ENCODE measurements at places on chromosomes 16 and 17.

DNA sequence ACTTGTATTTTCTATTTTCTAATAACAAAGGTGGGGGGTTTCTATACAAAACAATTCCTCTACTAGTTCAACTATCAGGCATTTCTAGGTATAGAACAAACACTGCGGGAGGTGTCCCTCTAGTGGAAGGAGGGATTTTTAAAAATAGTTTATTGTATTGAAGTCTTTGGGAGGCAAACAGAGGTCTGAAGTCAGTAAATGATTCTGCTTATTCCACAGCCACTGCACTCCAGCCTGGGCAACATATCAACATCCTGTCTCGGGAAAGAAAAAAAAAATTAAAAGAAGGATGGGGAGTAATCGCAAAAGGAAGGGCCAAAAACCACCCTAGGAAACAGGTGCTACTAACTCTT, 648 bp upstream of the ERCC4 start:
- DNase-seq: peak; percentile 54

DNA sequence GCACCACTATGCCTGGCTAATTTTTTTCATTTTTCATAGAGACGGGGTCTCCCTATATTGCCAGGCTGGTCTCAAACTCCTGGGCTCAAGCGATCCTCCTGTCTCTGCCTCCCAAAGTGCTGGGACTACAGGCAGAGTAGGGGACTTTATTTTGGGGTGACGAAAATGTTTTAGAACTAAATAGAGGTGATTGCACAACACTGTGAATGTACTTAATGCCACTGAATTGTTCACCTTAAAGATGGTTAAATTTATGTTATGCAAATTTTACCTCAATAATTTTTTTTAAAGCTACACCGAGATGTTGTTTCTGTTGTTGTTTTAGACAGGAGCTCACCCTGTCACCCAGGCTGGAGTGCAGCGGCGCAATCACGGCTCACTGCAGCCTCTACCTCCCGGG, 111.9 kb upstream of the SEC14L1 start:
- DNase-seq: no peak

GRCh38 chr17:8022360-8023003, 16.4 kb upstream of the ALOX15B start:
- DNase-seq: no peak

DNA sequence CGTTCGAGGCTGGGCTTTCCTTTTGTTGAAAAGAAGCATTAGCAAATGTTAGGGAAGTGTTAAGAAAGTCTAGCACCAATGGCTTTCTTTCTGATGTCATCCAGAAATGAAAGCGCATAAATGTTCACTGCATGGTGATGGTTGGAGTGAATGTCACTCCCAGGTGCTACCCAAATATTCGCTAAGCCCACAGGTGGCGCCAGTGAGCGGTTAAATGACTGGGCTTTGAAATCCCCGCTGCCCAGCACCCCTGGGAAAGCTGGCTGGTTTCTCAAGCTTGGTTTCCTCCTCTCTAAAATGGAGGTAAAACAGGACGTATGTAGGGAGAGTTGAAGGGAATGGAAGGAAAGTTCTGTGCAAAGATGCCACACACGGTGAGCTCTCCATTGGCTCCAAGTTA, 104.4 kb downstream of the IRX5 start:
- DNase-seq: peak; percentile 50

DNA sequence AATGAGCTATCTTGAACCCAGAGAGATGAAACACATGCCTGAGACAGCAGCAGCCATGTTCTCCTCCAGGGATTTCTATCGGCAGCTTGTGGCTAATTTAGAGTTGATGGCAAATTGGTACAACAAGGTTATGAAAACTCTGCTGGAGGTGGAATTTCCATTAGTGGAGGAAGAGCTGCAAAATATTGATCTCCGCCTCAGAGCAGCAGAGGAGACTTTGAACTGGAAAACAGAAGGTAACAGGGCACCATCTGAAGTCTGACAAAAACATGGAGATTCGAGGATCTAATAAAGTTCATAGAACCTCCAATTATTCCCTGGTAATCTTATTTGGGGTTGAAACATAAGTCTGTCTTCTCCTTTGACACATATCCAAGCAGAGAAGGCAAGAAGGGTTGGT, 52.8 kb downstream of the DNAH9 start:
- DNase-seq: no peak

GRCh38 chr17:58513965-58514769, at the start of gene MTMR4:
Gene MTMR4 (minus strand): TSS chr17:58514638. CDS start chr17:58514407, 231 bp downstream.
- DNase-seq: peak; percentile 78

DNA sequence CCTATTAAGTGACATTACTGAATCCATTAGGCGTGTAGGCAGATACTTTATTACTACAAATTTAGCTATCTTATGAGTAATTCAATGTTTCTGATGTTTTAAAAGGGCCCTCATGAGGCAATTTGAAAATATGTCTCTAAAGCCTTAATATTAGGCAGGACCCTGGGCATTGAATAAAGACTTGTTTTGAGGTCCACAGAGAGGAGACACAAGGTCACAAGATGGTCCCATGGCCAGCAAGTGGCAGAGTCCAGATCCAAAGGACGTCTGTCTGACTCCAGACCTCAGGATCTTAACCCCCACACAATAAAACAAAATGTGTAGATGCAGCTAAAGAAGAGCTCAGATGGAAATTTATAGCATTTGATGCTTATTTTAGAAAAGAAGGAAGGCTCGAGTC, 31.9 kb upstream of the HEATR6 start:
- no peak for DNase-seq

DNA sequence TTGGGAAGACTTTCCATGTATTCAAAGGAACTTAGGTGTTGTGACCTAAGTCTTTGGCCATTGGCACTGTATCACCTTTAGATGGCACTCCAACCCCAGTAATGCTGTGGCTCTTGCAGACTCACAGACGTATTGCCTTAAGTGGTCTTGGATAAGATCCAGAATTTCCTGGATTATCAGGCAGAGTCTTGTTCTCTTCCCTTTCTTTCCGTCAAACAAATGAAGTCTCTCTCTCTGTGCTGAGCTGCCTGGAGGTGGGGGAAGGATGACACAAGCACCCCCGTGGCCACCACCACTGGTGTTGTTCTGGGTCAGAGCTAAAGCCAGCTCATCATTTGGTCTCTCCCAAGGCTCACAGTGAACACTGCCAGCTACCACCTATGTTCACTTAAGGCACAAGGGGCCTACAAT, 789.9 kb upstream of the KIF2B start:
- no peak for DNase-seq

DNA sequence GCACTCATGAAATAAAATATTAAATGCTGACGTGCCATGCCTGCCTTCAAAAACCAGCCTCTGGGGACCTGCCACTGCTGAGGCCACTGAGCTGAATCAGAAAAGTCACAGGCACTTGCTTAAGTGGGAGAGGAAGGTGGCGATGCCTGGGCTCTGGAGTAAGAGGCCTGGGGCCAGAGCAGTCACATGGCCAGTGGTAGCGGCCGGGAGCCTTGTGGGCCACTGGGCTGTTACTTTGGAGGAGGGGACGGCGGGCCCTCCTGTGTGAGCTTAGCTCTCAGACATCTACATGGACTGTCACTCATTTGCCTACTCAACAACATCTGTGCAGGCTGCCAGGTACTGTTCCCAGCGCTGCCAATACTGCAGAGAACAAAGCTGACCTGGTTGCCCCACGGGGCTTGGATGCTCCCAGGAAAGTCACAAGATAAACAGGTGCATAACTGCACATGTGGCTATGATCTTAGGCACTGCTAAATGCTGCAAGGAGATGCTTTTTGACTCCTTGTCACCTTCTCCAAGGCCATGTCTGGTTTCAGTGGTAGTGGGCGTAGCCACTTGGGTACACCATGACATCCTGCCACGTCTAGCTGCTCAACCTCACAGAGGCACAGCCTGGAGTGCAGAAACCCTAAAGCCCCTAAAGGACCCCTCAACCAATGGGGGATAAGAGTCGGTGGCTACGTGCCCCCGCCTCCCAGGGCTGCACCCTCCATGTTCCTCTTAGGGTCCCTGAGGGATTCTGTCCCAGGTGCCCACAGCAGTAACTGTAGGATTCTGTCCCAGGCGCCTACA, 11.6 kb downstream of the COTL1 start:
- no peak for DNase-seq

DNA sequence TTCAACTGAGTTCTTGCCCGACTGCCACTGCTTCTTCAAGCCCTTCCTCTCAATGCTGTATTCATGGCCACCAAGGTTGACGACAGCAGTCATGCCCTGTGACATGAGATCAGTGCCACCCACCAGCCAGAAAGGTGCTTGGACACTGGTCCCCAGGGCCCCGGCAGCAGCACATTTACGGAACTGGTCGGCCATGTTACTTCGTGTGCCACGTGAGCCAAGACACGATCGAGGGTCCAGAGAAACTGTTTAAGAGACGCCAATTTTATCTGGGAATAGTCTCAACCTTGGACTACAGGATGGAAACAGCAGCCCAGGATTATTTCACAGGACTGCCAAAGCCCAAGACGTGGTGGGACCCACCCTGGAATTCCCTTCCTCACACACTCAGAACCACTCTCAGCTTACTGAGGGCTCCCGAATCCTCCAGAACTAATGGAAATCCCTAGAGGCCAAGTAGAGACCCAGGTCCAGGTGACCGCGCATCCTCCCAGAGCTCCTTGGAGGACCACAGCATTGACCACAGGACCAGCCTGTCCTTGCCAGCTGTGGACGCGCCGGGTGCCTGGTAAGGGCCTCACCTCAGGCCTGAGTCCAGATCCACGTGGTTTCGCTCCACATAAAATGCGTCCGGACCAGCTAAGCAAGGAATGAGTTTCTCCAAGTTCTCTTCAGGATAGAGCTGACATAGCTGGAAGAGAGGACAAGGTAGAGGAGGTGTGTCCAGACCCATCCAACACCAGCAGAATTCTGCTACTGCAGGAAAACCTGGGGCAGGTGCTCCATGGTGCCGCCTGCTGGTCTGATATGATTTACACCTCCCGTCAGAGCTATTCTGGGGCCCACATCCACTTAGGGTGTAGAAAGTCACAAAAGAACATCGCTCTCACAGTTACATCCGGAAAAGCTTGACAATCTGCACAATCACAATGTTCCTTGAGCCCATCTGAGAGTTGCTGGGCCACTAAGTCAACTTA, 28.2 kb downstream of the MAP1LC3B start:
- DNase-seq: no peak

GRCh38 chr17:72071330-72071729, 49.5 kb upstream of the SOX9 start:
- DNase-seq: no peak

DNA sequence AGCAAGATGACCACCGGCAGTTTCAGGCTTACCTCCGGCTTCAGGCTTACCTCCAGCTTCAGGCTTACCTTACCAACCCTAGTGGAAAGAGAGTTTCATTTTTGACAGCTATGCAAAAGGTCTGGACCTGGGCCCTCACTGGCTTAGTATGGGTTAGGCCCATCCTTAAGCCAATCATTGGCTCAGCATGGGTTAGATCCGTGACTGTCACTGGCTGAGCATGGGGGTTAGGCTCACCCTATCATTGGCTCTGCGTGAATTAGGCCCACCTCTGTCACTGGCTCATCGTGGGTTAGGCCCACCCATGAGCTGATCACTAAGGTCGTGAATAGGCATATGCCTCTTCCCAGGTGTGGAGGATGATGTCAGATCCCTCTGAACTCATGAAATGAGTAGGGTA, 8.1 kb downstream of the NDE1 start:
- no peak for DNase-seq

DNA sequence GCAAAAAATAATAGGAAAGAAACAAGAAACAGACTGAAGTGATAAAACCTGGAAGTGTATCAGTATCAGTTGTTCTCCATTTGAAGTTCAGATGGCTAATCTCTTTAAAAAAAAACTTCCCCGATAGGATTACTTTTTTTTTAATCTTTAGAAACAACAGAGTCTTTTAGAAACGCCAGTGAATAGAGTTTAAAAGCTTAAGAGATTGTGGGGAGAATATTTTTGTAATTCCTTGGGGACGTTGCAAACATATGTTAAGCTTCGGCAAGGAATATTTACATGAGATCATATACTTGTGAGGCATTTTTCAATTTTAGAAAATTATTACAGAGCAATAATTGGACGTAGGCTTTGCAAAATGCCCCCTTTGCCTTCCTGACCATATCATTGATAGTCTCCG, 13.2 kb downstream of the MAF start:
- no peak for DNase-seq

GRCh38 chr16:25134166-25134700, 22.7 kb downstream of the LCMT1 start:
- DNase-seq: no peak

GRCh38 chr17:8018436-8018835, 16.0 kb downstream of the GUCY2D start:
- DNase-seq: no peak

GRCh38 chr16:85114909-85115567, 2.8 kb upstream of the CIBAR2 start:
- peak; percentile 82 for DNase-seq

DNA sequence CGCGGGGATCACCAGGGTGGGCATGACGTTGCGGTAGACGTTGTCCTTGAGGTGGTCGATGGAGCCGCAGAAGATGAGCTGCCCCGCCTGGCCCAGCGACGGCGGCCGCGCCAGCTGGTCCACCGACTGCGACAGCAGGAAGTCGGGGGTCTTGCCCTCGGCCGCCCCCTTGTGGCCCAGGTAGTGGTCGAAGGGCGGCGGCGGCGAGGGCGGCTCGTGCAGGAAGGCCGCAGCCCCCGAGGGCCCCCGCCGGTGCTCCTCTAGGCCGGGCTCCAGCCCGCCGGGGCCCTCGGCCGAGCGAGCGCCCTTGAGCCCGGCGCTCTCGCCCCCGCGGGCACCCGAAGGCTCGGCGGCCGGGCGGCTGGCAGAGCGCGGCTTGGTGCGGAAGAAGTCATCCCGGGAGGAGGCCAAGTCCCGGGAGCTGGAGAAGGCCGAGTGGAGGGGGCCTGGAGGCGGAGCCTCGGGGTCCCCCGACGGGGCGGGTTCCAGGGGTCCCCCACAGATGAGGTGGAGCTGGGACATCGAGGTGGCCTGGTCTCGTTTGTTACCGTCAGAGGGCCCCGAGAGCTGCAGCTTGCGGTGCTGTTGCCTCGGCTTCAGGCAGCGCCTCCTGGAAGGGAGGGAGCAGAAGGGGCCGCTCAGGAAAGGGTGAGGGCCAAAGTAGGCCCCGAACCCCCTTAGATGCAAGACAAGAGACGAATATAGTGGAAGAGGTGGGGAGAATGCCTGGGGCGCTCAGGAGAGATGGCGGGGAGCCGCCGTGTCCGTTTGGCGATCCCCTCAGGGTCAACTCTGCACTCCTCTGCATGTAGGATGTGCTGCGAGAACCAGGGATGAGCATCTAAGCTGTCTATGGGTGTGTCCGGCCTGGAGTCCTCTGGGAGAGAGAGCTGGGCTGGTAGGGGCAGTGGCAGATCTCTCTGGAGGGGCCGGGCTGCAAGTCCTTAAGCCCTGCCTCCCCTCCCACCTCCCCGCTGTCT, 8.8 kb downstream of the FAM171A2 start:
- DNase-seq: no peak

GRCh38 chr16:66901626-66902025, 17.1 kb downstream of the CDH16 start:
- DNase-seq: peak; percentile 52

DNA sequence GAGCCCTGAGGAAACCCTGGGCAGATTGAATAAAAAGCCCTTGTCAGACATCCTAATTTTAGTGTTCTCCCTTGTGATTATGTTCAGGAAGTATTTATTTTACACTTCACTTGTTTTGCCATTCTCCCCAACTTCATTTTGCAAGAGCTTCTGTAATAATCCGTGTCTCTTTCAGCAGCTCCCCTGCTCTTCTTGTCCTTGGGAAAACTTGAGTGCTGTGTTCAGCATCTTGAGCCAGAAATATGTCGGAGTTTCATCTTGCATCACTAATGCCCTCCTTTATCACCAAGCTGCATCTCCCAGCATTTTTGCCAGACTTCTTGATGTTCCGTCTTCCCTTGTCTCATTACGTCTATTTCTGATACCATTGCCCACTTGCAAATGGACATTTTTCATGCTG, 486.5 kb upstream of the EEF2KMT start:
- no peak for DNase-seq

All from myocyte (in vitro differentiated cells).